ENCODE measurements at places on chromosomes 2 and 18.

DNA sequence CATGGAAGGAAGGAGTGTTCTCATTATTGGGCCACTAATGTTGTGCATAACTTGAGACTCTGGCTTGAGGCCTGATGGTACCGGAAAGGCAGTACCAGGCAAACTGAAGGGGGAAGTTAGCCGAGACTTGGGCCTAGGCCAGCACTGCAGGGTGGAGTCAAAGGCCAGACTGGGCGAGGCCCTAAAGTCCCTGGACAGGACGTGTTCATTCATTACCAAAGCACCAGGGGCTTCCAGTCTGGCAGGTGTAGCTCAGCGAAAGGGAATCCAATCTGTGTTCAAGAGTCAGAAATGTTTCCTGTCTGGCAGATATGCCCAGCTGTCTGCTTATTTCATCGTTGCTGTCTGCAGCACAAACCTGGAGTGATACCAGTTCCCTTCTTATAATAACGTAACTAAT, 4.7 kb upstream of the ITSN2 start:
- peak; percentile 63 for DNase-seq

DNA sequence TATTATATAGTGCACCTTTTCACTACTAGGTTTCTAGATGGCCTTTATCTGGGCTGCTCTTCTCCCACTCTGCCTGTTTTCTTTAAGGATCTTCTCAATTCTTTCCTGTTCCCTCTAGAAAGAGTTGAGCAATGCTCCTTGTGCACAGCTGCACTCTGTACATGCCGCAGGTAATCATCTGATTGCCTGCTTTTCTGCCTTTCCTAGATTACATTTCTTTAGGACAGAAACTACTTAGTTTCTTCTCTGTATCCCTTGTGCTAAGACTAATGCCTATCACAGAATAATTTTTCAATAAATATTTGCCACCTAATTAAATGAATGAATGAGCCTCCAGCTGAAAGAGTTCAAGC, 802.4 kb upstream of the ID2 start:
- DNase-seq = no peak

DNA sequence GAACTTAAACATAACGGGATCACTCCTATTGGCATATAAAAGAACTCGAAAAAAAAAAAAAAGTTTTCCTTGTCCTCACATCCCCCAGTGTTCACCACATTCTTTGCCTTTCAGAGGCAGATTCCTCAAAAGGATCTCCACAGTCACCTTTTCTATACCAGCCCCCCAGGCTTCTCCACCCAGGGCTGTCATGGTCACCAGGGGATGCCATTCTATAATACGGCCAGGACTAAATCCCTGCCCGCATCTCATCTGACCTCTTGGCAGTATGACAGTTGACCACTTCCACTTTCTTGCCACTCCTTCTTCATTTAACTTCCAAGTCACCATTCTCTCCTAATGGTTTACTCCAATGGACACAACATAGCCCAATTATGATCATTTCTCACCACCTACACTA, 29.3 kb downstream of the SOS1 start:
- no peak for DNase-seq

GRCh38 chr2:146385031-146385430, 1459.8 kb upstream of the ACVR2A start:
- DNase-seq = no peak

DNA sequence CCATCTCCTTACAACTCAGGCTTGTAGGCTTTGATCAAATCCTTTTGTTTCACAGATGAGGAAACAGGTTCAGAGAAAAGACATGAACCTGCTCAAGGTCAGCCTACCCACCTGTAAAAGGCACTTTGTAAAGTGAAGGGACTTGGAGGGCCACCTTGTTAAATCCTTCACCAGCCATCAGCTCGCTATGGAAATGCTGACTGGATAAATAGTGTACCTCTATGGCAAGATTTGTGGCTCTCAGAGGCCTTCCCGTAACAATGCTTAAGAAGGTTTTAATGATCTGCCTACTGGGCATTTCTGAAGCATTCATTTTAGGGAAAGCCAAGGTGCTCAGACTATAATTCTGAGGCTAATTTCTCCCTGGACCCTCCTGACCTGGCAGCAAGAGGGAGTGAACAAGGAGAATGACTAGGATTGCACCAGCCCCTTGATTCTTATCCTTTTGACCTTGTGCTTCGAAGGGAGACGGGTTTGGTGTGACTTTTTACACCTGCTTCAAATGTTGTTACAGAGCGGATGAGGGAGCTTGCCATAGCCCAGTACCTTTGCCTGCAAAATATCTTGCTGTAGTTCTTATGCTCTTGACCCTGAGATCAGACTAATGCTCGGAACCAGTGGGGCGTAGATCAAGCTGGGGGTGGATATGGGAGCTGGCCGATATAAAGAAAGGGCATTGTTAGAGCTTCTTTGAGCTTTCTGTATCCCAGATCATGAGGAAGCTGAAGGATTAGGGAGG, 90.9 kb upstream of the CXCR4 start:
- DNase-seq = no peak

GRCh38 chr2:74511104-74511989, 2.9 kb upstream of the TLX2 start:
- no peak for DNase-seq

DNA sequence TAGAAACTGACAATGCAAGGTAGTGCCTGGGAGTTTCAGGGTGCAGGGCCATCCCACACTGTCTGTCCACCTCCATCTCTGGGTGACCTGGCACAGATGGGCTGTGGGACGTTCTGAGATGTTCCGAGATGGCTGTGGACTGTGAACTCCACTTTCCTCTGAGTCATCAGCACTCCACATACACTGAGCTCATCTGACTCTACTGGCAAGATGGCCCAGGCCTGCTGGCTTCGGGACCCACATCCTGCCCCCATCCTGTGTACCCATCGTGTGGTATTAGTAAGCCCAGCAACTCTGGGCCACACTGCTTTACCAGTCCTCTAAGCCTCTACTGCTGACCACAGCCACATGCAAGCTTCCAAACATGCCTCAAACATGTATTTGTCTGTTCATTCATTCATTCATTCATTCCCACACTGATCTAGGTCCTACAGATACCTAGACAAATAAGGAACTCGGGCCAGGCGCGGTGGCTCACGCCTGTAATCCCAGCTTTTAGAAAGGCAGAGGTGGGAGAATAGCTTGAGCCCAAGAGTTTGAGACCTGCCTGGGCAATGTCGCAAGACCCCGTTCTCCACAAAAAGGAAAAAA, 124.8 kb upstream of the CXCR4 start:
- DNase-seq = no peak

GRCh38 chr18:22169011-22169888, at the start of gene GATA6:
Gene GATA6, plus strand, starts transcription at chr18:22169589. Its CDS starts 1,556 bp downstream, at chr18:22171145.
- peak; percentile 85 for DNase-seq

DNA sequence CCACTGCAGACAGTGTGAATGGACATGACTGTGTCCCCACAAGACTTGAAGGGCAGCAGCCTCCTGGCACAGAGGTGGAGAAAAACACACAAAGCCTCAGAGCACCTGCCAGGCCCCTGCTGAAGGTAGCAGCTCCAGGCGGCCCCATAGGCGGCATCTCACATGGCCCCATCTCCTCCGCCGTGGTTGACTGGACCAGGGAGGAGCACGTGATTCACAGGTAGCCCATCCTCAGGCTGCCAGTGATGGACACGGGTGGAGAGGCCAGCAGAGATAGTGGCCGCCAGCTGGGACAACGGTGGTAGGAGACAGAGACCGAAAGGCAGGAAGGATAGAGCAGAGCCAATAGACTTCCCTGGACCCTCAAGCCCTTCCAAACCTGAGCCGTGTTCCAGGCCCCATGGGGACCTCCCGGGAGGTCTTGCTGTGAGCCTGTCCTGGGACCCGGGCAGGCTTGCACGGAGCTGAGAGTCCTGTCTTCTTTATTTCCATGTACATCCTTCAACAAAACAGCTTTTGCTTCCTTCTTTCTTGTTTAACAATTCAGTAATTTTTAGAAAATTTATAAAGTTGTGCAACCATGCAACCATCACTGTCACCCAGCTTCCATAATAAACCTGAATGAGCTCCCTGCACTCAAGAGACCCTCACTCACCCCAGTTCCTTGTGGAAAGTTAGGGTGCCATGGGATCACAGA, 26.9 kb downstream of the GPR55 start:
- DNase-seq = no peak

DNA sequence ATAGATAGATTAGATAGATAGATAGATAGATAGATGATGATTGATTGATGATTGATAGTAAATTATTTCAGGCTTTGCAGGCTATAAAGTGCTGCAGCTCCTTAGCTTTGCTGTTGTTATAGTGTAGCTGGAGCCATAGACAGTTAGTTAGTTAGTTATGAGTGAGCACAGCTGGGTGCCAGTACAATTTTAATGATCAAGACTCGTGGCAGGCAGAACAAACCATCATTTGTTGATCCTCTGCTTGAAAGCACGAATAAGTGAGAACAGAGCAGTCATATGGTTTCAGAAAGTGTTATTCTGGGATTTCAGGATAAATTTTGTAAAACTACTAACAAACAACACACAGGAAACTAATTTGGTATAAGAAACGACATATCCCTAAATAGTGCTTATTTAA, 53.9 kb downstream of the THOC1 start:
- no peak for DNase-seq

DNA sequence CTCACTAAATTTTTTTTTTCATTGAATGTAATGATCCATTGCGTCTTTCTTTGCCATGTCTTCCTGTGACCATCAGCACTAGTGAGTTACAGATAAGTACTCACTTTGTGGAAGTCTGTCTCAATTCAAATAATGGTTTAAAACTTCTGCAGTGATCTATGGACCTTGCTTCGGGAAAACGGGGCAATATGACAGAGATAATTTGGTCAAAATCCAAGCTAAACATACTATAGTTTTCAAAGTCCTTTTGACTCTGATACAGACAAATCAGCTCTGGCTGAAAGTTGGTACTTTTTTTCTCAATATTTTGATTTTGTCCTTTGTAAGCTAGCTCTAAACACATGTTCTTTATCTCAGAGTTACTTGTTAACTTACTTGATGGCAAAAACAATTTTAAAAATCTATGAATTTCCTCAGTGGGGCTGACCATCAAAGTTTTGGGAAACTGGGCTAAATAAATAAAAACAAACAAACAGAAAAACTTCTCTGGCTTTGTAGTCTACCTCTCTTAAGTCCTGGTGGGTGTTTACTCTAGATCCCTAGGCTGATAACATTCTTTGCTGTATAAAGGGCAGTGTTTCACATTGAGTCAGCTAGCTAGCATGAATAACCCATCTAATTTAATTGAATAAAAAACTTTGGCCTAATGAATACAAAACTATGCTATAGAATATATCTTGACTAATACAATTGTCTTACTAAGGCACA, 327.6 kb downstream of the RDH14 start:
- DNase-seq = no peak

- no peak for DNase-seq
Measured at GRCh38 chr2:7356909-7357584, 439.8 kb downstream of the RNF144A start.

DNA sequence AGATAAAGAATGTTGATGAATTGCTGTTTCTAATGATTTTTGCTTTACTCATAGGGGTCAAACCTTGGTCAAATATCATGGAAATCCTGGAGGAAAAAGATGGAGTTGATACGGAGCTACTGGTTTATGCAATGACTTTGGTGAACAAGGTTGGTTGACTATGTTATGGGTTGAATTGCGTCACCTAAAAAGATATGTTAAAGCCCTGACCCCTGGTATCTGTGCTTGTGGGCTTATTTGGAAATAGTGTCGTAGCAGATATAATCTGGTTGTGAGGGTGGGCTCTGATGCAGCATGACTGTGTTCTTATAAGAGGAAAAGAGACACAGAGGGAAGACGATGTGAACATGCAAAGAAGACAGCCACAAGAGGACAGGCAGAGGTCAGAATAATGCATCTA, 226.2 kb downstream of the TPGS2 start:
- no peak for DNase-seq

GRCh38 chr18:1498216-1498615, 593.5 kb downstream of the ADCYAP1 start:
- no peak for DNase-seq

DNA sequence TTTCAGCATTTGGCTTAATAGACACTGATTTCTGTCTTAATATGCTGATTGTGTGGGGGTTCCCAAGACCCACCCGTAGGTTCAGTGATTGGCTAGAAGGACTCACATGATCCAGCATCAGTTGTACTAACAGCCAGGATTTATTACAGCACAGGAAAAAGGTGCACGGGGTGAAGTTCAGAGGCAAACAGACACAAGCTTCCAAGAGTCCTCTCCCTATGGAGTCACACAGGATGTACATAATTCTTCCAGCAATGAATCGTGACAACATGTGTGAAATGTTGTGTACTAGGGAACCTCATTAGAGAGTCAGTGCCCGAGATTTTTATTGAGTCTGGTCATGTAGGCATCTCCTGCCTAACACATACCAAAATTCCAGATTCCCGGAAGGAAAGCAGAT, 52.8 kb downstream of the GALNT1 start:
- no peak for DNase-seq

DNA sequence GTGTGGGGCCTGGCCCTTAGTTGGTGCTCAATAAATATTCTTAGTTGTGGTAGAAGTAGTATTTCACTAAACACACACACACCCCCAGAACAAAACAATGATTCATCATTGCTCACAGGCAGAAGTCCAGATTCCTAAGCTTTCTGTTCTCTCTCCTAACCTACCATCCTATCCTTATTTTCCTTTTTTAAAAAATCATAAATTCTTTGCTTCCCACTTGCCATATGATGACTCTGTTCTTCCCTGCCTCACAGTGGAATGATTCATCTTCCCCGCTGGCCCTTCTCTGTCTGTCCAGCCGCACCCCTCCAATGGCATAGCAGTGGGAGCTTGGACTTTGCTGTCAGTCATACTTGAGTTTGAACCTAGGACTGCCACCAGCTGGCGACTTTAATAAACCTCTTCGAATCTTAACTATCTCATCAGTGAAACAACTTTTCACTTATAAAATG, 5.2 kb downstream of the EML6 start:
- DNase-seq = no peak

DNA sequence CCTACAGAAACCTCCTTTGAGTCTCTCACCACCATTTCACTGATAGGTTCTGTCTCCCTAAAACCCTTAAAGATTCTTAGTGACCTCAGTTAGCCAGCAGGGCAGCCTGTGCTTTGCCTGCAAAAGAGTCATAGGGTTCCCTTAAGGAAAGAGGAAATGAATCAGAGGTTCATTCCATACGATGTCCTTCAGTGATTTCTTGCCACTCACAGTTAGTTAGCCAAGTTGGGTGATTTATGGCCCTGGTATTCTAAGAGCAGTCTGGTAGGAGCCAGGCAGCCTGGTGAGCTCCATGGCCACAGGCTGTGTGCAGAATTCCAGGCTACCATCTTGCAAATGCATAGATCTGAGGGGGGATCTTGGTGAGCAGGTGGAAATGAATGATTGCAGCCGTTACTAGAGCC, 18.7 kb upstream of the CCBE1 start:
- DNase-seq = no peak

GRCh38 chr2:164252568-164253287, 368.6 kb downstream of the GRB14 start:
- no peak for DNase-seq
